Forelimb muscle (tissue), 1 donor: ENCODE measurements at places on chromosomes 4 and X.

DNA sequence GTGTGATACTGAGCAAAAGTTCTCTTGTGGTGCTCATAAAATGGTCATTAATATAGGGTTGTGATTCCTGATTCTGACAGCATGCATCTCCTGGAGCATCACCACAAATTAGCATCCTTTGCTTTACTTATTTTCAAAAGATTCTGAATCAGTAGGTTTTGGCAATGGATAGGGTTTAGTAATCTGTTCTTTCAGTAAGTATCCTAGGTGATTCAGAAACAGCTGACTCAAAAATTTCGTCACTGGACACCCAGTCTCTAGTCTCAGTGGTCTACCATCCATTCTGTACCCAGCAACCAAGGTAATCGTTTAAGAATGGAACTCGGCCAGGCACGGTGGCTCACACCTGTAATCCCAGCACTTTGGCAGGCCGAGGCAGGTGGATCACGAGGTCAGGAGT is 4.1 kb downstream of the CBLL2 start:
- DNase-seq = no peak

DNA sequence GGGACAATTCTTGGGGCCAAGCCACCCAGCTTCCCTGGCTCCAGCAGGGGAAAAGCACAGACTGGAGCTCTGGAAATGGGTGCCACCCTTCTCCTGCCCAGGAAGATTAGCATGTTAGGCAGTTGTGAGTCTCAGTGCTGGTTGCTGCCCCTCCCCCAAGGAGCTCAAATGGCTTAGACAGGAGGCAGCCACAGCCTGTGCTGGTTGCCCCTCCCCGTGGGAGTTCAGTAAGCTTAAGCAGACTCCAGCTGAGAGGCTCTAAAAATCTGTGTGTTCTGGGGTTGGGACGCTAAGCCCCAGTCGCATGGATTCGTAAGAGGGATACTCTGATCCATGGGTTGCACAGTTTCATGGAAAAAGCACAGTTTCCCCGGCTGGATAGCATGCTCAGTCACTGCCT is 92.7 kb upstream of the NDST3 start:
- DNase-seq = no peak

GRCh38 chrX:147403040-147403439 is 508.7 kb upstream of the FMR1 start:
- no peak for DNase-seq

DNA sequence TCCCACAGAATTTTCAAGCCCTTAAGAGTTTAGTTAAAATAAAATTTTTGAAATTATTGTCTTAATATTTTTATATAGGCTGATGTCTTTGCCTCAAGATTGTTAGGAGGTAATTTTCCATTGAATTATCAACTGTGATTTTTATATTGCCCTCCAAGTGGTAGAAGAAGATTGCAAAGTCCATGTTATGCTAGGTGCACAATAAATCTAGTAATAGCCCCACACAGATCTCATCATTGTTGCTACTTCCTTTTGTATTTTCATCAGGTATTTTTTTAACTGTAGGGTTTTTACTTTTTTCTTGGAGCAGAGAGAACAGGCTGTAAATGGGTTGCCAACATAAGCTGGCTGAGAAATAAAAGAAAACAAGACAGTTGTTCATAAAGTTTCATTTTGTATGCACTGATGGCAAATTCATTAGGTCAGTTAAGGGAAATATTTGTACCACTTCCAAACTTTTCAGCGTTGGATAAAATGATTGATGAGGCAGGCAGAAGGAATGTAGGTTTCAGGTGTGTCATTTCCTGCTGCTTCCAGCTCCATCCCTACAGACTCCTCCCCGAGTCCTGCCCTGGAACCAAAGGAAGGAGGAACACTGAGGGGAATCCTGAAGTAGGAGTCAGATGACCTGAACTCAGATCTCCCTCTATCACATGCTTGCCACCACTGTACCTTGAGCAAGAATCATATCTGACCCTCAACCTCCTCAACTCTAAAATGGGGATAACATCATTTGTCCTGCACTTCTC is 105.5 kb downstream of the PRRG1 start:
- no peak for DNase-seq

DNA sequence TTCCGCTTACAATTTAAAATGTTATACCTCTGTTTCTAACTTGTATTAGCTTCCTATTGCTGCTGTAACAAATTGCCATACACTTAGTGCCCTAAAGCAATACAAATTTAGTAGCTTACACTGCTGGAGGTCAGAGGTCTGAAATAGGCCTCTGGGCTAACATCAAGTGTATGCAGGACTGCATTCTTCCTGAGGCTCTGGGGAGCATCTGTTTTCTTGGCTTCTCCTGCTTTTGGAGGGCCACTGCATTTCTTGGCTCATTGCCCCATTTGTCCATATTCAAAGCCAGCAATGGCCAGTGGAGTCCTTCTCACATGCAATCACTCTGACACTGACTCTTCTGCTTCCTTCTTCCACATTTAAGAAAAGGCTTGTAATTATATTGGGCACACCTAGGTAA is 639.8 kb upstream of the INTU start:
- no peak for DNase-seq

- DNase-seq = no peak
Measured at GRCh38 chr4:84804136-84804535, 162.4 kb downstream of the WDFY3 start.

- DNase-seq = no peak
Measured at GRCh38 chr4:48909697-48910096, 3.1 kb upstream of the OCIAD2 start.

GRCh38 chr4:177419434-177419833 is 22.8 kb downstream of the AGA start:
- DNase-seq = no peak

DNA sequence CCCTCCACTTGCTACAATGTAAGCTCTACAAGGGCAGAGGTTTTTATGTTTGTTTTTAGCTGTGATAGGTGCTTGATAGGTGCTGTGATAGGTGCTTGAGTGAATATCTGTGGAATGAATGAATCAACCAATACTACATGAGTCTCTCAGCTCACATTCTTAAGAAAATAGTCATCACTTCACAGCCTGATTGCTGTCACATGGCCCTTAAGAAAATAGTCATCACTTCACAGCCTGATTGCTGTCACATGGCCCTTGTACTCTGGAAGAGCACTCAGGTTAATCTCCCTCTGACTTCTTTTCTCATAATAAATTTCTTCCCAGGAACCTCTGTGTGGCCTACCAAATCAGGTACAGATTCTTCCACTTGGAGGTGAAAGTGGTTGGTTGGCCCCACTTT is 335.2 kb downstream of the TENM3 start:
- DNase-seq = no peak

- DNase-seq = no peak
Measured at GRCh38 chr4:166622425-166622977, 611.8 kb downstream of the SPOCK3 start.

DNA sequence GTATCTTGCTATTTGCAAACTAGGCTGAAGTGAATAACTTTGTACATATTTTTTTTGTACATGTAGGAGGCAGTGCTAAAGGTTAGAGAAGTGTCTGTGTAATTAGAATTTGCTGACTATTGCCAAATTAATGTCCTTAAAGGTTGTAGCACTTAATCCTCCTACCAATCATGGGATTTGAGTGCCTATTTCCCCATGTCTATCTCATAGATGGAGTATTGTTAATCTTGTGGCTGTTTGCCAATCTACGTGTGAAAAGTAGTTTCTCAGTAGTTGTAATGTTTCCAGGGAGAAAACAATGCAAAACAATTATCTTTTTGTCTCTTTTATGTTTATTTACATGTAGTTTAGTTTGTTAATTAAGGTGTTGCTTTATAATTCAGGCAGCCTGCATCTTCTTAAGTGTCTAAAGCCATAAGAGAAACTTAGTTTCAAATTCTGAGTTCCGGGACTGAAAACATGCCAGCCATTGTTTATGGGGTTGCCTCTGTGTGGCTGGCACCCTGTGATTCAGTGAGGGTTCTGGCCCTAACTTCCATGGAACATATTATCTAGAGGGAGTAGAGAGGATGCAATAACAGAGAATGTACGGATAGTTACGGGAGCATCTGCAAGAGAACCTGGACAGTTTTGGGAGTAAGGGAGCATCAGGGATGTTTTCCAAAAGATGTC is 142.4 kb downstream of the KLHL8 start:
- no peak for DNase-seq

- no peak for DNase-seq
Measured at GRCh38 chr4:114494246-114494803, 104.3 kb upstream of the UGT8 start.

DNA sequence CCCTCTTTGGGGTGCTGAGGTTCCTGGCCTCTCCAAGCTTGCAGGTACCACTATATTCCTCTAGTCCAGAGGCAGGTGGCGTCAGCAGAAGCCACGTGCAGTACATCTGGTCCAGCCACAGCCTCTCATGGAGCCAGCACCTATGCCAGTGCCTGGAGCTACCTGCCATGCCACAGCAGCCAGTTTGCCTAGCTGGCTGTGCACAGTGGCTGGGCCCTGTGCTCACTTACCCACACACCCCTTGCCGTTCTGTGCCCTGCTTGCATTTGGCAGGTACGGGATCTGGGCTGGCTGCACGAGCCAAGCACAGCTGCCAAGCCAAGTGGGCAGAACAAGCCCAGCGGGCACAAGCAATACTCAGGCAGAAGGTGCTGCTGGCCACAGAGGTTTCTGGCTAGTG is 601.1 kb downstream of the EPHA5 start:
- no peak for DNase-seq

DNA sequence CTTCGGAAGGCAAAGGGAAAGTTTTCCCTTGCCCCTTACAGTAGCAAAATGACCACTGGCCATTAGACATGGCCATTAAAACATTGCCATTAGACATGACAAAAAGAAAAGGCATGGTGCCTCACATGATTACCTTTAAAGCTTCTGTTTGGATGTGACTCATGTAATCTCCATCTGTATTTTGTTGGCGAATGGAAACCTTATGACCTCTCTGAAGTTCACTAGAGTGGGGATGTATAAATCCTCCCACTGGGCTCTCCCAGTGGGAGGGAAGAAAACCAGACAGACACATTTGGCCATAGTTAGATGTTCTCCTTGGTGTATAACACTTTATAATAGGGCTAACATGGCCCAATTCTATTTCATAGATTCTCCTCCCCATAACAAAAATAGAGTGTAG is 152.6 kb downstream of the MAGEB17 start:
- DNase-seq = no peak

DNA sequence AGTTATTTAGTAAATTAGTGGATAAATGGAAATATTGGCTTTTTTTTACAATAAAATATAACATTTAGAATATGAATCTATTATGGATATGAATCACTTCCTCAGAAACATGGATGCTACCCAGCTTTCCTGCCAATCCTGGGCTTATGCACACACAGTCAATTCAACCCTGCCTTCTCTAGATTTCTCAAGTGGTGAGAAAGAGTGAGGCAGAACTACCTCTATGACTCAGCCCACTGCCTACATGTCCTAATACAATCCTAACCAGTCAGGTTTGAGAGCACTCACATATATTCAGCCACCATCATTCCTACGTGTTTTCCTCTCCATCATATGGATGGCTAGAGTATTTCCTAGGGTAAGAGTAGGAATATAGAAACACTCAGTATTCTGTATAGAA is 91.1 kb upstream of the ANKRD50 start:
- no peak for DNase-seq

- no peak for DNase-seq
Measured at GRCh38 chrX:134780908-134781307, 122.6 kb upstream of the PLAC1 start.

- no peak for DNase-seq
Measured at GRCh38 chr4:107719207-107719921, 670 bp downstream of the PAPSS1 start.

GRCh38 chr4:186765673-186766546 is 42.3 kb upstream of the FAT1 start:
- DNase-seq = no peak

- no peak for DNase-seq
Measured at GRCh38 chr4:88104902-88105610, 53.4 kb downstream of the ABCG2 start.

- DNase-seq = no peak
Measured at GRCh38 chr4:86356425-86357210, 3.2 kb downstream of the MAPK10 start.

DNA sequence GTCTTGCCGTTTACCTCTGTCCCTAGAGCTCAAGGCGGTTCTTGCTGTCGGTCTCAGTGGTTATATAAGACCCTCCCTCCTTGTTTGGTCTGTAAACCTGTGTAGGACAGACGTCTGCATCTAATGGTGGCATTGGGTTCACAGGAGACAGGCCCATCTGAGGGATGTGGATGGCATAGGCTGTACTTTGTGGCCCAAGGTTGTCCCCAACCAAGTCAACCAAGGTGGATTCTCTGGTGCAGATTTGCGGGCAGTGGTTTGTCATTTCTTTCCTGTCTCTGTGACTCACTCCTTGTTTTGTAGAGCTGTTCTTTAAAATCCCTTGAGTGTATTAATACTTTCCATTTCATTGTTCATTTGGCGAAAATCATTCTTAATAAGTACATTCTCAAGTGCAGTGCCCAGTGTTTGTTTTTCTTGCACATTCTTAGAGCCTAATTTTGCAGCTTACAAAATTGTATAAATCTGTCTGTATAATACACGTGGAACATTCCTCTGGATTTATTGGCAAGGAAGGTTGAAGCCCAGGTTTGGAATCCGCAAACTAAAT is 68.0 kb upstream of the TLR2 start:
- DNase-seq = no peak

GRCh38 chrX:71913156-71913950 is 2.7 kb downstream of the NHSL2 start:
- no peak for DNase-seq

- no peak for DNase-seq
Measured at GRCh38 chr4:40998675-40999358, 215.5 kb downstream of the APBB2 start.

GRCh38 chr4:83947830-83948193 is 411.9 kb downstream of the GPAT3 start:
- DNase-seq = no peak

- DNase-seq = no peak
Measured at GRCh38 chr4:6641971-6642320, 1.5 kb downstream of the MRFAP1 start.

- no peak for DNase-seq
Measured at GRCh38 chr4:113404841-113405240, 355.4 kb downstream of the ANK2 start.

- no peak for DNase-seq
Measured at GRCh38 chr4:89949782-89950387, 55.2 kb downstream of the MMRN1 start.
